ENCODE measurements at places on chromosomes 11 and 22.

GRCh38 chr11:57885298-57886050 is 123.9 kb downstream of the CTNND1 start:
- DNase-seq = peak; percentile 20

DNA sequence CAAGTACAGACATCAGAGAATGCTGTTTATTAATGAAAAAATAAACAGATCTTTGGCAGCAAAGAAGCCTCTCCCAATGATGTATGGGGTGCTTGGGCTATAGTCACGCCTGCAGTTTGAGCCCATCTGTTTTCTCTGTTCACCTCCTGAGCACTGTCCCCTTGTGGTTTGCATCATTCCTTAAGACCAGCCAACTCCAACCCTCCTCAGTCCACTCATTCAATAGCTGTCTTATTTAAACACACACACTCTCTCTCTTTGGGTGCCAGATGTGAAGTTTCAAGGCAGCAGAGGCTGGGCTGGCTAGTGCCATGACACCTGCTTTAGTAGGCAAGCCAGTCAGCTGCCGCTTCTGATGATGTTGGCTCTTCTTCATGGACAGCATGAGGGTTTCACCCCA is 58.1 kb downstream of the POLD3 start:
- DNase-seq = no peak

GRCh38 chr22:28016781-28017557 is 97.9 kb upstream of the PITPNB start:
- DNase-seq = no peak

- DNase-seq = no peak
Observed at GRCh38 chr11:34638897-34639296, 18.0 kb downstream of the EHF start.

DNA sequence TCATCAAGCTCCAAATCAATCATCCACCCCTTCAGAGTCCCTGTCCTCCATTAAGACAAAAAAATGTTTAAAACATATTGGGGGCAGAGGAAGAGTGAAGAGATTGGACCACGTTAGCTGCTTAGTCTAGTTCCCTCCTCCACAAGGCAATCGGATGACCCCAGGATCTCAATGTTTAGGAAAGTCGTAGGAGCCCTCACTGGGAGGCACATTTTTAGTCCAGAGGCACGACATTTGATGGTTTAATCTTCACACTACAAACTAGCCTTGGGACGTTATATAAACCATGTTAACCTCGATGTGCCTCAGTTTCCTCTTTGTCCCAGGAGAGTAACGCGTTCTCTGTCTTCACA is 588 bp upstream of the FAT3 start:
- DNase-seq = no peak

- no peak for DNase-seq
Observed at GRCh38 chr11:73200256-73200655, 17.8 kb upstream of the P2RY2 start.

- DNase-seq = no peak
Observed at GRCh38 chr11:61785837-61786402, 6.5 kb downstream of the TMEM258 start.

DNA sequence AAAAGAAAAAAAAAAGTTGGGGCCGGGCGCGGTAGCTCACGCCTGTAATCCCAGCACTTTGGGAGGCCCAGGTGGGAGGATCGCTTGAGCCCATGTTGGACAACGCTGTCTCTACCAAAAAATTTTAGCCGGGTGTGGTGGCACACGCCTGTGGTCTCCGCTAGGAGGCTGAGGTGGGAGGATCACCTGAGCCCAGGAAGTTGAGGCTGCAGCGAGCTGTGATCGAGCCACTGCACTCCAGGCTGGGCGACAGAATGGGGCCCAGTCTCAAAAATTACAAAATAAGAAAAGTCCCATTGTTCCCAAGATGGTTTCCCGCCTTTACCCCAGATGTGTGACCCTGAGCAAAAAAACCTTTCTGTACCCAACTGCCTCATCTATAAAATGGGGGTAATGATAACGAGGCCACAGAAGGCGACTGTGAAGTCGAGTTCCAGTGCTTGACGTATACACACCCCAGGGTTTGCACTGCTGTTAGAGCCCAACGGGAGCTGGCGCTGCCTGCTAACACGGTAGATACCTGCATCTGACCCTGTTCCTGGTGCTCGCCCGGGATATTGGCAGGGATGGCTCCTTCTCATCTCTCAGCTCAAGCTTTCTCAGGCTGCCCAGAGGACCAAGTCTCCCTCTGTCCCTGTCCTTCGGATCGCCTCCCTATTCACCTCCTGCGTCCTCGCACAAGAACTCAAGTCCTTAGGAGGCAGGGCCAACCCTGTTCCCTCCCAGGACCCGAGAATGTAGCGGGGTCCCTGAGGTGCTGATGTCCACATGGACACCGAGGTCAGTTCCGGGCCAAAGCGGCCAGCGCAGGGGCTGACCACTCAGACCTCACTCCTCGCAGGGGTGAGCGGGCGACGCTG is 1.1 kb upstream of the RPLP2 start:
- DNase-seq = no peak

Measured in NCI-H1048 (cell line).